ENCODE measurements at places on chromosomes 1 and 21. TPM values are rescaled to one million over a fixed set of nuclear protein-coding genes. Genes with fewer than 3 reads are reported as not detected.

SLC22A15 gene
- 0.22 TPM for total RNA-seq

DNA sequence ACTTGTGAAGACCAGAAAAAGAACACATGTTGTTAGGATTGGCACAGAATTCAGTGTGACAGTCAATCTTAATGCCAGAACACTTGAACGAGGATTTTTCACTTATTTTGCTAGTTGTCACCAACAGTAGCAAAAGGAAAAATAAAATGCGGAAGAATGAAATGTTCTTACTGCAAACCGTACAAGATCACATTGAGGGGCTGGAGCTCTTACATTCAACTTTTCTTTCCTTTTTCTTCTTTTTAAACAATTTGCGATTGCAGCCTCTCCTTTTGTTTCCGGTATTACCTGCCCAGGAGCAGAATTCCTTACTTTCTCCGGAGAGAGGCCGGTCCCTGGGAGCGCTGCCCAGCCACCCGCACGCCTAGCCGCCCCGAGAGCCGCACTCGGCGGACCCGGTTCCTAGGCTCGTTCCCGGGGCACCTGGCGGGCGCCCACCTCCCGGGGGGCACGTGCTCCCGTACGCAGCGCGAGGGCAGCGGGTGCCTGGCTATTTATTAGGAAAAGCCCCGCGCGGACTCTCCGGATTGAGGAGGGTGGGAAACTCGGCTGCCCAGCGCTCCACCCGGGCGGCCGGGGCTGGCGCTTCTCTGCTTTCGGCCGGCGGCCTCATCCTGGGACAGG is 1.2 kb upstream of the CAMTA1 start:
- no peak for DNase-seq

DNASE2B gene
- total RNA-seq = not detected

DNA sequence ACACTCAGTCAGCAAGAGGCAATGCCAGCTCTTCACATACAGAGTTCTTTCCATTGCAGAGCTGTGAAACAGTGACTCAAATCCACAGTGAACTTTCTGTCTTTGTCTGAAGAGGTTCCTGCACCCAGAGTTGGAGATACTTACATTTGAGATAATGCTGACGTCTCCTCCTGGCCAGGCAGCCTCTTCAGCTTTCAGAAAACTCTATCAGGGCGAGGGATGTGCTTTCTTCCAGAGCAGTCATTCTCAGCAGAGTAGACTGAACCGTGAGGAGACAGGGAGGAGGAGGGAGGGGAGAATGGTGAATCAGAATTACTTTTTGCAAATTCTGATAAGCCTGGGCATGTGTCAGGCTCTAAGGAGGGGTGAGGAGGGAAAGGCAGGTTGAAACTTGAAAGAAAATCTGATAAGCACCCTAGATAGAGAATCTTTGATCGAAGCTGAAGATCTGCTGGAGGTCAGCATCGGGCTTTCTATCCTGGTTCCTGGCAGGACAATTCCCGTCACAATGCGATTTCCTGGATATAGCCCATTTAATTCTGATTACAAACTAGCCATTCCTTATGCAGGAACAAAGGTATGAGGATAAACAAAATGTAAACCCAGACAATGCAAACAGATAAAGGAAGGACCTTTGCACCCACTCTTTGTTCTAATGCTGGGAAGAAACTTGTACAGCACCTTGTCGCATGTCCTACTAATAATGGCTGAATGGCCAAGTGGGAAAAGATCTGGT is 18.9 kb upstream of the NID1 start:
- no peak for DNase-seq

- no peak for DNase-seq
Measured at GRCh38 chr1:61322008-61322744, 239.8 kb downstream of the NFIA start.

LMO4 gene
- total RNA-seq = 9.4 TPM

DNA sequence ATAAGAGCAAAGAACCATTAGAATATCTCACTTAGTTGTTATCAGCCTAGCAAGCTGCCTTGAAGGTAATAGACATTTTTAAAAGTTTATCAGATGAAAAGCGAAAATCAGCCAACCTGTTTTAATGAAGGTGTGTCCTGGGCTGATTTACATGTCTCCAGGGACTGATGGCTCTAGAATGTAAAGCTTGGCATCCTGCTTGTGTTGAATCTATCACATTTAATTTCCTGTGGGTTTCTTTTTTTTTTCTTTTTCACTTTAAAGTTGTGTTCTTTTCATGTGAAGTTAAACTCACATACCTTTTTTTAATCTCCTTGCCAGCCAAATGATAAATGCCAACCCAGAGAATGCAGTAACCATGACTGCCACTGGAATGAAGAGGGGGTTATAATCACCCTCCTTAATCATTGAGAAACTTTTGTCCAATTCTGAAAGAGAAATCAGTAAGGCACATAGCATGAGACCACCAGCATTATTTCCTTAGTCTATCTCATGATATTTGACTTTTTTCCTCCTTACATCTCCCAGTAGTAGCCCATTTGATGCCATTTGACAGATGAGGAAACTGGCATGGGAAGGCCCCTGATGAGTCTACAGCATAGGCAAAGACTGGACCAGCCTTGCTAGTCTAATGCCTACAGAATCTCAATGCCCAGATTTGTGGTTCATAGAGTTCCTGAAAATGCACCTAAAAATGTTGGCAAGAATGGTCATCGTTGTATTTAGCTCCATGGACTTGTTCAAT is 10.0 kb downstream of the SELL start:
- DNase-seq = peak; percentile 57

AMY2A gene
- not detected for total RNA-seq

DNA sequence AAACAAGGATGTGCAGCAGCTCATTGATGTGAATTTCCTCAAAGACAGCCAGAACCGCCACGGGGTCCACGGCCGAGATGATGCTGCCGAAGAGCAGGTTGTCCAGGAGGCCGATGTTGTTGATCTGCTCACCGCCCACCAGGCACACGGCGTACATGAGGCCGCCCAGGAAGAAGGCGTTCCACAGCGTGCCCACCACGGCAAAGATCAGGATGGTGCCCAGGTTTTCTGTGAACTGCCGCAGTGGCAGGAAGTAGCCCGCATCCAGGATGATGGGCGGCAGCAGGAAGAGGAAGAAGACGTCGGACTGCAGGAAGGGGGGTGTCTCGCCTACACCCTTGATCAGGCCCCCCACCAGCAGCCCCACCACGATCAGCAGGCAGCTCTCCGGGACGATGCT is 41.1 kb downstream of the SLC9A1 start:
- DNase-seq = peak; percentile 13

NR0B2 gene
- total RNA-seq = not detected

SYPL2 gene
- not detected for total RNA-seq

GRCh38 chr1:22139817-22140216 is 3.1 kb downstream of the WNT4 start:
- DNase-seq = no peak

RGS16 gene
- 0.54 TPM for total RNA-seq

DNA sequence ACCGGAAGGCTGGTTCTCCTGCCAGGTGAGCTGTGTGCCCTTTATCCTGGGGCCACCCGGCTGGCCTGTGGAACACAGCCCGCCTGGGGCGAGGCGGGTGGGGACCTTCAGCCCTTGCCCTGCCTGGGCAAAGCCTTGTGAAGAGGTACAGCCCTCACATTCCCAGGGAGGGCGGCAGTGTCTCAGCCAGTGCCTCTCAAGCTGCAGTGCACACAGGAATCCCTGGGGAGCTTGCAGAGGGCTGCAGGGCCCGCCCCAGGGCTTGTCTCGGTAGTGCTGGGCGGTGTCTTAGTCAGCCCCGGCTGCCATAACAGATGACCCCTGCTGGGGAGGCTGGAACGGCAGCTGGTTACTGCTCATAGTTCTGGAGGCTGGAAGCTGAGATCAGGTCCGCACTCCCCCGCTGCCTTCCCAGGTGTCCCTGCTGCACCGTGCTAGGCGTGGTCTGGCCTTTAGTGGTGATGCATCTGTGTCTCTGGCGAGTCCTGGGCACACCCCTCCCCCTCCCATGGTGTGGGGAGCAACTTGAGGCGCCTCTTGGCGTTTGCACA is 12.6 kb downstream of the DFFB start:
- no peak for DNase-seq

DNA sequence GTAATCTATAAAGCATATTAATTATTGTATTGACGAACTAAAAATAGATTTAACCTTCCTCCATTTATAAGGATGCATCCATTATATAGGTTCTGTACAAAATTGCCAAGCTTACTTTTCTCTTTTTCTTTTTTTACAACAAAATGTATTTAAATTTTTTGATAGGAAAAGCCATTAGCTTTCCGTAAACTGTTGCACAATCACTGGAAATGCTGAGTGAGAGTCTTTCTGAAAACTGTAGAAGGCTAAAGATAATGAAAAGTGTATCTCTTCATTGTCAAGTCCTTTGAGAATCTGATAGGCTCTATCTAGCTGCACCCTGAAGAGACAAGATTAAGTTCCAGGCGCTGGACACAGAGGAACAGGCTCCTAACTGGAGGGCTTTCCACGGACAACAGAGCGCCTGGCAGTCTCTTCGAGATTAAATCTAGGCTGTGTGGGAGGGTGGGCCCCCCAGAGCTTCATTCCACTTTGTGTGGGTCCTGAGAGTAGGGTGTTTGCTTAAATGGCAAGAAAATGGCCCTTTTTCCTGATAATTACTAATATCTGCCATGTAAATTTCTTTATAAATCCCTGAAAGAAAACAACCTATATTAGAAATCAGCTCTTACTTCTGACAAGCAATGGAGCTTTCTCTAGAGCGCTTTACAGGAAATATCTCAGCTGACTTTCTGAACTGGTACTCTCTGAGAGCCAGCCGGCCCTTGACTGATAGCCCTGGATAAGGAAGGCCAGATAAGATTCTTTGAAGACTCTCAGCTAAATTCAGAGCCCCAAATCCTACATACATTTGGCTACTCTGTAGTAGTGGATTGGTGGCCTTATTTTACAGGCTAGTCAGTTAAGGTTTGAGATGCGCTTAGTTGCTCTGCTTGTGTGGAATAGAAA is 108.3 kb downstream of the FMN2 start:
- no peak for DNase-seq

KCNJ9 gene
- not detected for total RNA-seq

- no peak for DNase-seq
Measured at GRCh38 chr1:185565302-185565701, 168.9 kb upstream of the HMCN1 start.

SLAMF6 gene
- total RNA-seq = 33.8 TPM

MEX3A gene
- total RNA-seq = 0.15 TPM

- no peak for DNase-seq
Measured at GRCh38 chr1:156772728-156773497, 5.6 kb downstream of the PRCC start.

ZBTB8B gene
- total RNA-seq = not detected

- no peak for DNase-seq
Measured at GRCh38 chr21:42238185-42238934, 19.4 kb downstream of the ABCG1 start.

DNA sequence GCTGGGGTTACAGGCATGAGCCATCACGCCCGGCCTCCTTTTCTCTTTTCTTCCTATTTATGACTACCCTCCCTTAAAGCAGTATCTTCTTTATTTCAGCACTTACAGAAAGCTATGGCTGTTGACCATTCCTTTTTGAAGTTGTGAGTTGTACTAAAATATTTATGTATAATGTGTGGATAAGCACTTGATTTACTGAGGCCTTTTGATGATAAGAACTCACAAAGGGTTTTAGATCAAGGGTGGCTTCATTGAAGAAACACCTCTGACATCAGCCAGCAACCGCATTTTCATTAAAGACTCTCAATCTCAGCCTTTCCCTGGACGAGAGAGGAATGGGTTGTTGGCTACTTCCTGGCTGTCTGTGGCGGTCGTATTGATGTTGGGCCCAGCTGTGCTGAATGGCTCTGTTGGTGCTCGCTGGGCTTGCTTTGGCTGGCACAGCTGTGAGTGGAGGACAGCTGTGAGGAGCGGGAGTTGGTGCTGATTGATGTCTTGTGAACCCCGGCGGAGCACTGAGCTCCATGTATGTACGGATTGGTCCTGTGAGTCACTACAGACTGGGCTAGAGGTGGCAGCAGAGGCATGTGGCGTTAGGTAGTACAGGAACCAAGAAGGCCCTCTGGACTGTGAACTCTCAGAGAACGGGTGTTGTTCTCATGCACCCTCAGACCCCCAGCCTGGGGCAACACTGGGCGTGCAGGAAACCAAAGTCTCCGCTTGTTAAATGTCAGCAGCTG is 208.8 kb downstream of the KIF26B start:
- no peak for DNase-seq

GRCh38 chr1:9294405-9294773 is 1.7 kb downstream of the SPSB1 start:
- DNase-seq = no peak

- DNase-seq = no peak
Measured at GRCh38 chr1:234486858-234487840, 8.2 kb upstream of the TARBP1 start.

AMPD1 gene
- total RNA-seq = not detected

- DNase-seq = no peak
Measured at GRCh38 chr1:60463786-60464185, 390.2 kb upstream of the C1orf87 start.

DNA sequence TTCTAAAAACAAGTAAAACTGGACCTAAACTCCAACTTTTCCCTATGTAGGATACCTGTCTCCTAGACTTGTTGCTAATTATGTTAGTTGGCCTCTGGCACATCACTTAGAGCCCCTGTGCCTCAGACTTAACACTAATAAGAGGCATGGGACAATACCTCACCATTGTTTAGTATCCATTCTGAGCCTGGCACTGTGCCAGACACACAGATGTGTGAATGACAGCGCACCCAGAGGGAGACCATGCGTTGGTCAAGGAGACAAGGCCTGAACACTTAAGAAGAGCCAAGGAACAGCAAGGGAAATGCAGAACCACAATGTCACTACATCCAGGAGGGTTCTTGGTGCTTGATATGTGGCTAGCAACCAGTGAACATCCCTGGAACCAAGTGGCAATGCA is 189.1 kb downstream of the FGGY start:
- DNase-seq = no peak

RHOU gene
- 6.7 TPM for total RNA-seq

DNA sequence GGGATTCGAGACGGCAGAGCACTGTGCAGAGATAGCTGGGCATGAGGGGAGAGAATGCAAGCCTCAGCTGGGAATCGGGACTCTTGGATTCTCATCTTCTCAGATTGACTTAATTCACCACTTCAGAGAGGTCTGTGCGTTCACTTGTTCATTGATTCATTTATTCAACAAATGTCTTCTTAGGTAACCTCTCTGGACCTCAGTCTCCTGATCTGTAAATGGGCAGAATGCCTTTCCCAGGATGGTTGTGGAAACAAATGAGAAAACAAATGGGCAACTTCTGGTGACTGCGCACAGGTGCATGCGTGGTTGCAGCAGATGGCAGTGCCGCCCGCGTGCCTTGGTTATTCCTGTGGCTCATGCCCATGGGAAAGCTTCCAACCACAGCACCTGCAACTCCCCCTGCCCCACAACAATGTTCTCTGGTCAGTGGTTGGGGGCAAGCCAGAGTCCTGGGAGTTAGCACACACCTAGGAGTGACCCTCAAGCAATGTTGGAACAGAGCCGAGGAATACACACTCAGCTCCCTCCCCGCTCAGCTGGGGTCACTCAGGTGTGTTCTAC is 110.1 kb upstream of the RUNX3 start:
- no peak for DNase-seq

GRCh38 chr1:168179438-168180147 is 831 bp downstream of the TIPRL start:
- DNase-seq = no peak
